ENCODE measurements at places on chromosomes 12 and 14. TPM values are rescaled to one million over a fixed set of nuclear protein-coding genes. Genes with fewer than 3 reads are reported as not detected.

GRCh38 chr14:53093206-53093605 is 59.9 kb downstream of the DDHD1 start:
- no peak for DNase-seq
- no peaks in the 10 kb centered on the region for H3K4me1 ChIP-seq
- no peaks in the 10 kb centered on the region for H3K27me3 ChIP-seq
- H3K27ac ChIP-seq: no peak overlapping the region

GRCh38 chr12:89703768-89704167 is 4.9 kb downstream of the ATP2B1 start:
- no peak overlapping the region for H3K4me3 ChIP-seq
- DNase-seq: no peak
- H3K27me3 ChIP-seq: no peaks in the 10 kb centered on the region
- H3K36me3 ChIP-seq: no peaks in the 10 kb centered on the region
- H3K27ac ChIP-seq: no peak overlapping the region

- no peak overlapping the region for H3K4me3 ChIP-seq
- H3K4me1 ChIP-seq: no peaks in the 10 kb centered on the region
- no peak for DNase-seq
- no peaks in the 10 kb centered on the region for H3K27me3 ChIP-seq
Measured at GRCh38 chr14:50407111-50407812, 10.6 kb upstream of the CDKL1 start.

- no peaks in the 10 kb centered on the region for H3K36me3 ChIP-seq
- H3K4me3 ChIP-seq: no peak overlapping the region
- no peaks in the 10 kb centered on the region for H3K4me1 ChIP-seq
- DNase-seq: no peak
- H3K27me3 ChIP-seq: no peaks in the 10 kb centered on the region
Measured at GRCh38 chr12:99609455-99610181, 37.9 kb upstream of the GARIN6 start.

GRCh38 chr14:95229749-95230148 is 72.4 kb upstream of the DICER1 start:
- no peaks in the 10 kb centered on the region for H3K27me3 ChIP-seq
- no peak overlapping the region for H3K27ac ChIP-seq
- no peak overlapping the region for H3K4me3 ChIP-seq
- H3K36me3 ChIP-seq: no peaks in the 10 kb centered on the region

DNA sequence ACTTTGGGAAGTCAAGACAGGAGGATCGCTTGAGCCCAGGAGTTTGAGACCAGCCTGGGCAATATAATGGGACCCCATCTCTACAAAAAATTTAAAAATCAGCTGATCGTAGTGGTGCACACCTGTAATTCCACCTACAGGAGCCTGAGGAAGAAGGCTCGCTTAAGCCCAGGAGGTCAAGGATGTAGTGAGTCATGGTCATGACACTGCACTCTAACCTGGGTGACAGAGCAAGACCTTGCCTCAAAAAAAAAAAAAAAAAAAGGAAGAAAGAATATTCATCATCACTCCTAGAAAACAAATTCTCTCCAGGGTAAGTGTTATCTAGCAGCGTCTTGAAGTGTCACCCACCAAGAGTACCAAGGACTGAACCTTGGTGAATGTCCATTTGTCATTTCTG is 34.2 kb upstream of the PLXNC1 start:
- no peaks in the 10 kb centered on the region for H3K36me3 ChIP-seq
- no peak overlapping the region for H3K4me3 ChIP-seq
- no peak for DNase-seq
- H3K27me3 ChIP-seq: no peaks in the 10 kb centered on the region

DNA sequence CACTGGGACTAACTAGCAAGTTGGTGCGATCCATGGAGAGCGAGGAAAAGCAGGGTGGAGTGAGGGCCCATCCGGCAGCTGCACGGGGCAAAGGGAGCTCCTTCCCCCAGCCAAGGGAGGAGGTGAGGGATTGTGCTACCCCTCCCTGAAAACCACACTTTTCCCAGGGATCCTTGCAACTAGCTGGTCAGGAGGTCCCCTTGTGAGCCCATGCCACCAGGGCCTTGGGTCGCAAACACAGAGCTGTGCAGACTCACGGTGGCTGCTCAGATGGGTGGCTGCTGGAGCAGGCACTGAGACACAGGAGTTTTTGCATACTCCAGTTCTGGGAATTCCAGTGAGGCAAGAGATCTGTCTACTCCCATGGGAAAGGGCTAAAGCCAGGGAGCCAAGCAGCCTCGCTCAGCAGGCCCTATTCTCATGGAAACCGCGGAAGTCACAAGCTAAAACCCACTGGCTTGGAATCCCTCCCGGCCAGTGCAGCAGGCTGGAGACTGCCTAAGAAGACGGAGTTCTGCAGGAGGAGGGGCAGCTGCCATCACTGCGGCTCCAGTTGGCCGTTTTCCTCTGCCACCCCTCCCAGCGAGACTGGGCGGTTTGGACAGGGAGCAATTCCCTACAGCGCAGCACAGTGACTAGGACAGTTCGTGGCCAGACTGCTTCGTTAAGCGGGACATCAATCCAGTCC is 10.9 kb upstream of the ZNF705A start:
- DNase-seq: no peak
- no peaks in the 10 kb centered on the region for H3K27me3 ChIP-seq
- no peaks in the 10 kb centered on the region for H3K4me1 ChIP-seq

- H3K27ac ChIP-seq: no peak overlapping the region
- H3K27me3 ChIP-seq: no peaks in the 10 kb centered on the region
- H3K4me3 ChIP-seq: no peak overlapping the region
Measured at GRCh38 chr14:83607682-83608081, 1922.3 kb upstream of the FLRT2 start.

- DNase-seq: no peak
- no peak overlapping the region for H3K4me3 ChIP-seq
- no peaks in the 10 kb centered on the region for H3K27me3 ChIP-seq
- H3K36me3 ChIP-seq: no peaks in the 10 kb centered on the region
- H3K4me1 ChIP-seq: no peaks in the 10 kb centered on the region
Measured at GRCh38 chr14:68655021-68655831, 137.6 kb downstream of the ZFP36L1 start.

GRCh38 chr12:77116277-77116676 is 50.9 kb upstream of the E2F7 start:
- H3K4me3 ChIP-seq: no peak overlapping the region
- H3K36me3 ChIP-seq: no peaks in the 10 kb centered on the region
- no peaks in the 10 kb centered on the region for H3K27me3 ChIP-seq
- H3K27ac ChIP-seq: no peak overlapping the region
- H3K4me1 ChIP-seq: no peaks in the 10 kb centered on the region
- no peak for DNase-seq

GRCh38 chr12:50467439-50467838 is 37.3 kb upstream of the DIP2B start:
- no peaks in the 10 kb centered on the region for H3K4me1 ChIP-seq
- H3K27ac ChIP-seq: no peak overlapping the region
- peaks cover 7% of the 10 kb centered on the region for H3K36me3 ChIP-seq
- no peak for DNase-seq

Gene HOXC9
- not detected for total RNA-seq

Gene JPH4
- not detected for total RNA-seq
